Activated naive CD8-positive, alpha-beta T cell treated with anti-CD3 and anti-CD28 coated beads, Interleukin-2, amount 50 U/mL, for 16 hours (primary cell): ENCODE measurements at places on chromosomes 5 and 9.

- no peak for DNase-seq
Observed at GRCh38 chr9:107545036-107545435, 55.5 kb upstream of the KLF4 start.

GRCh38 chr9:88300556-88300955 is 87.7 kb upstream of the SPIN1 start:
- DNase-seq, result no peak

DNA sequence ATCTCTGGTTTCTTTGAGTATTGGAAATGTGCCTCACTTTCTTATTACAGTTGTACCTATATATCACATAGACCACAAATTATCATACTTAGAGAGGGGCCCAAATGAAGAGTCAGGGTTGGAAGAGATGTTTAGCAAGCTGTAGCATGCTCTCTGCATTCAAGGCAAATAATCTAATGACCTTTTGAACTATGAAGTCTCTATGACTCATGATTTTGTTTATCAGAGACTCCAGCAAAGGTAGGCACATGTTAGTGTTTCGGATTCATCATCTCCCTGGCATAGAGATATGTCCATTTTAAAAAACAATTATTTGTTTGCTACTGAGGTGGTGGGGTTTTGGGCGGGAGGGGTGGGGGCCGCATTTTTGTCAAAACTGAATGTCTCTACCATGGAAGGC is 2000.1 kb downstream of the EFNA5 start:
- no peak for DNase-seq

DNA sequence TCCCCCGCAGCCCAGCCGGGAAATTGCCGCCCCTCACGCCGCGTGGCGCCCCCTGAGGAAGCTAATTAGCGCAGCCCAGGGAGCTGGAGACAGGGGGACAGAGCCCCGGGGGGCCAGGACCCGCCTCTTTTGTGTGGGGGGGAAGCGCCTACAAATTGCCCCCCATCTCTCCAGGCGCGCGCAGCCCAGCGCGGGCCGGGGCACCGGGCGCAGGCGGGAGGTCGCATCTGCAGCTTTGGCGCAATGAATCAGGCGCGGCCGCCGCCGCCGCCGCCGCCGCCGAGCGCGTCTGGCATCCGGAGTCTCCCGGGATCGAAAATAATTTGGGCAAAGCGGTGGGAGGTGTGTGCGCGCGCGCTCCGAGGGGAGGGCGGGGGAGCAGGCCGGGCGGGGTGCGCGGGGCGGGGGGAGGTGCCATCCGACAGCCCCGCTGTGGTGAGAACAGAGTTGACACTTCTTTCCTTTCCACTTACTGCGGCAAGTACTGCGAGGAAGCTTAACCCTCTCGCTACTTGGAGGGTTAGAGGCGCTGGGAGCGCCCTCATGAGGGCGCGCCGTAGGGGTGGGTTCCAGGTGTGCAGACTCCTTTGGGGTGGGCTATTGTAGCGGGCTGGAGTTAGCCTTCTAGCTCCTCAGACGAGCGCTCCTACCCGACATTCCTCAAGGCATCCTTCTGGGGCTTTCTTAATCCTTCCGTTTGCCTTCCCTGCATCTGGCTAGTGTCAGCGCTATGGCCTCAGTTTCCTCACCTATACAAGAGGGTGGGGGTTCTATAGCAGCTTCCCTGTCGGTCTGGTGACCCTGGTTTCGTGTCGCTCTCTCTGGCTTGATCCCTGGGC is 63.1 kb downstream of the CXXC5 start:
- peak; percentile 33 for DNase-seq

GRCh38 chr5:107040907-107041306 is 629.8 kb downstream of the EFNA5 start:
- no peak for DNase-seq

GRCh38 chr5:138754699-138755057 is 1.5 kb downstream of the CTNNA1 start:
- DNase-seq, result no peak

- no peak for DNase-seq
Observed at GRCh38 chr9:37466037-37466709, 923 bp upstream of the ZBTB5 start.

- DNase-seq, result no peak
Observed at GRCh38 chr9:33799928-33800704, 4.8 kb downstream of the PRSS3 start.

DNA sequence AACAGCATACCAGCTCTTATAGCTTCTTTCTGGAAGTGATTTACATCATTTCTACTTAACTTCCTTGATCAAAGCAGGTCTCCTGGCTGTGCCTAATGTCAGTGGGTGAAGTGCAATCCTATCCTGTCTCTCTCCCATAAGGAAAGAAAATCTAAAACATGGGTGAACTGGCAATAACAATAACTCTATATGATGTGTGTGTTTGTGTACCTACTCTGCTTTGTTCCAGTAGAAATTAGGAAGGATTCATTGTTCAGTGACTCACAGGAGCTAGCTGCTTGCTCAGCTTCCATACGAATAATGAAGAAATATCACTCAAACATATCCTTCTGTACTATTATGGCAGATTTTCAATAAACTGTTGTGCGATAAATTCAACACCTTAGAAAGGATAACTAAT is 123.7 kb downstream of the ADGRV1 start:
- DNase-seq, result no peak

- no peak for DNase-seq
Observed at GRCh38 chr5:177982072-177982727, 13.8 kb downstream of the PROP1 start.

- no peak for DNase-seq
Observed at GRCh38 chr9:26565118-26565517, 327.5 kb downstream of the CAAP1 start.

GRCh38 chr9:76415731-76416130 is 21.5 kb upstream of the RFK start:
- DNase-seq, result no peak

GRCh38 chr5:96254980-96255691 is 177.9 kb downstream of the PCSK1 start:
- no peak for DNase-seq

DNA sequence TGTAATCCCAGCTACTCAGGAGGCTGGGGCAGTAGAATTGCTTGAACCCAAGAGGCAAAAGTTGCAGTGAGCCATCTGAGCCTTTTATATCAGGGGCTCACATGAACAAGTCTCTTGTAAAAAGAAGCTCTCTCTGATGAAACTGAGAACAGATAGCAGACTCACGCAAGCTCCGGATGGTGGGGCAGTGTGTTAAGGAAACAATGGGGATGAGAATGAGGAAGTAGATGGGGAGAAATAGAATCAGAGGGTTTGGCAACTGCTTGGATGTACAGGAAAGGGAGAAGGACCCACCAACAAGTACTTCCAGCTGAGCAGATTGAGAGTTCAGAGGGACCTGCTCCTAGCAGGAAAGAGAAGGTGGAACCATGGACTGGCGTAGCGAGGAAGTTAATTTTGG is 18.6 kb downstream of the TMEM252 start:
- DNase-seq, result no peak

DNA sequence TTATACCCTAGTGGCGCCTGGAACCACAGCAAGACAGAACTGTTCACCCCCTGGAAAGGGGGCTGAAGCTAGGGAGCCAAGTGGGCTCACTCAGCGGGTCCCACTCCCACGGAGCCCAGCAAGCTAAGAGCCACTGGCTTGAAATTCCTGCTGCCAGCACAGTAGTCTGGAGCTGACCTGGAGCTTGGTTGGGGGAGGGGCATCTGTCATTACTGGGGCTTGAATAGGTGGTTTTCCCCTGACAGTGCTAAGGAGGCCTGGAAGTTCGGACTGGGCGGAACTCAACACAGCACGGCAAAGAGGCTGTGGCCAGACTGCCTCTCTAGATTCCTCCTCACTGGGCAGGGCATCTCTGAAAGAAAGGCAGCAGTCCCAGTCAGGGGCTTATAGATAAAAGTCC is 19.5 kb downstream of the BTNL3 start:
- DNase-seq, result no peak

DNA sequence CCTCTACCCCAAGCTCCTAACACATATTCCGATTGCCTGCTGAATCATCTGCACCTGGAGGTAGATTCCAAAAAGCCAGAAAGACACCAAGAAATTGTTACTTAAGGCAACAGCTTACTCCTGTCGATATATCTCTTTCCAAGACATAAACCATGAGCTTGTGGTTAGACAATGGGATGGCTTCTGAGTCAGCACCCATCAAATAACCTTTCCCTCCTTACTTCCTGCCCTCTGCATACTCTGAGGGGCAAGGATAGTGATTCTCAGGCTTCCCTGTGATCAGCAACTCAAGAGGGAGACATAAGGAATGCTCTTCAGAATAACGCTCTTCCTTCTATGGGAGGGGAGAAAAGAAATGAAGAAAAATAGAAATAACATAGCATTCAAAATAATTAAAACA is 70.9 kb downstream of the TMEM215 start:
- DNase-seq, result no peak
